ENCODE measurements at places on chromosomes 6 and 20.

GRCh38 chr6:64046746-64047208, 411.2 kb downstream of the PHF3 start:
- no peak for DNase-seq

DNA sequence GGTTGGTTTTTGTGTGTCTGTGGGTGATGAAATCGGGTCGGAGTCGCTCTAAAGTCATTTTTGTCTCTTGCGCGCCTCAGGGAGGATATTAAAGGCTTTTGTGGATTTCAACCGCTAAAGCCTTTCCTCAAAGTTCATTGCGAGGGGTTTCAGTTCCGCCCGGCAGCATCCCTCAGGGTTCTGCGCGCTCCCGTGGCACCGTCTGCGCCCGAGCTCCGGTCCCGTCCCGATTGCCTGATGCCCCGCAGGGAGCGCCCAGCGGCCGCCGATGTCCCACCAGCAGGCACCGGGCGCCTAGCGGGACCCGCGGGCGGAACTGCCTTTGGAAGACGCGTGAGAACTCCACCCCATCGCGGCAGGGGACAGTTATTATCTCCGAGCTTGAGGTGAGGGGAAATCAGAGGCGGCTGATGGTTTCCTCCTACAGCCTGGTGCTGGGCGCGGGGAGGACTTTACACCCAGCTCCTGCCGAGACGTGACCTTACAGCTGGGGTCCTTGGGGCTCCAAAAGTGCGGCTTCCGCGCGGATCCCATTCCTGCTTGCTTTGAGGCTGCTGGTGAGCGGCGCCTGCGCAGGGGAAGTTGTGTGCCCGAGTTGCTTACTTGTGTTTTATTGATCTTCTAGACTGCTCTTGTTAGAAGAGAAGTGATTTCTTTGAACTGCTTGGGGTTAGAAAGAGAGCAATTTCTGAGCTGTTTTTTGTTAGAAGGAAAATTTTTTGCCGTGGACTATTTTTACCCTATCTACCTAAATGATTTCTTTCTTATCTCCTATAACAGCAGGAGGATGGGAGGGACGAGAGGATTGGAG, 27.1 kb downstream of the ULBP1 start:
- DNase-seq = peak; percentile 18

DNA sequence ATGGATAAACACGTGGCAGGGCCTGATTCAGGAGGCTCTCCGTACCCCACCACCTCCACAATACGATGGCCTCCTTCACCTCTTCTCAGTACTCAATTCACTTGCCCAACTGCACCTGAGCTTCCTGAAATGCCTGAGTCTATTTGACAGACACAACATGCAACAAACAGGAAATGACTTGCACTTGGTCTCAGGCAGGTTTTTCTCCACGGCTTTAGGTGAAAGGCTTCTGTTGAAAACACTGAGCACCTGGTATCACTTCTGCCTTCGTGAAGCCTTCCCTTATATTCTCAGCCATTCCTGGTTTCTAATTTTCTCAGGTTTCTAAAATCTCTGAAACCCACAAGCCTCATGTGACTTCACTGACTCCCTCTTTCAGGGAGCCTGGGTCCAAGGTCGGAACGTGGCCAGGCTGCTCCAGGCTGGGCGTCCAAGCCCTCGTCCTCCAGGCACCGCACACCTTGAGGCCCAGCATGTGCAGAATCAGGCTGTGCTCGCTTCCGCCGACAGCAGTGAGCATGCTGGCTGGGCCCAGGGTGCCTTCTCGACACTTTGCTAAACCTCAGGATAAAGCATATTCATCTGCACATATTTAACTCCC, 34.7 kb downstream of the TAF4 start:
- no peak for DNase-seq

- no peak for DNase-seq
These were observed 53.6 kb upstream of the AGPAT4 start for GRCh38 chr6:161327360-161327953.

- DNase-seq = peak; percentile 75
These were observed 157.0 kb upstream of the CITED2 start for GRCh38 chr6:139531148-139532115.

DNA sequence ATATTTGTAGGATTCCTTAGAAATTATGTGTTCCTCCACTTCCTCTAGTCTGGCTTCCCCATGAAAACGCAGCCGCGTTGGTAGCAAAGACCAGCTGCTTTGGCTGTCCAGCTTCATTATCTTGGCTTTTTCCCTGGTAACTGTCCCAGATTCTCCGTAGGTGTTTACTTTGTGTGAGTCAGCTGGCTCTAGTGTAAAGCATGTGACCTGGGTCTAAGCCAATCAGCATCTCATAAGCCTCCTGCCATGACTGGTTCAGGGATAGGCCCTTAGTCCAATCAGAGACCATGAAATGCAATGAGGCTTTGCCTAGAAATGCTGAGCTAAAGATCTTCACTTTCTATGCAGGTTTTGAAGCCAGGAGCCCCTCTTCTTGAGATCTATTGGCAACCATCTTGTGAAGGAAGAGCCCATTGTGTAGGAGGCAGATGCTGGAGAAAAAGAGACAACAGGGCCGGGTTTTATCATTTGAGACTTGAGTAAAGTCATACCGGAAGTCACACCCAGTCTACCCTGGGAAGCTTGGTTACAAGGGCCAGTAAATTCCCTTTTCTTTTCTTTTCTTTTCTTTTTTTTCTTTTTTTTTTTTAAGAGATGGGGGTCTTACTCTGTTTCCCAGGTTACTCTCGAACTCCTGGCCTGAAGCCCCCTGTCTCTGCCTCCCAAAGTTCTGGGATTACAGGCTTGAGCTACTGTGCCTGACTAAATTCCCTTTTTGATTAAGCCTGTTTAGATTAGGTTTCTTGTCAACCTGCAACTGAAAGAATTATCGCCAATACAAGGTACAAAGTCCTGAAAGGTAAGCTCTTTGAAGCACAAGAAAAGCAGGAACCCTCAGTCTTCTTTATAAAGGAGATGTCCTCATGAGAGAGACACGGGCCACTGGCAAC, 256.5 kb upstream of the RREB1 start:
- peak; percentile 80 for DNase-seq

DNA sequence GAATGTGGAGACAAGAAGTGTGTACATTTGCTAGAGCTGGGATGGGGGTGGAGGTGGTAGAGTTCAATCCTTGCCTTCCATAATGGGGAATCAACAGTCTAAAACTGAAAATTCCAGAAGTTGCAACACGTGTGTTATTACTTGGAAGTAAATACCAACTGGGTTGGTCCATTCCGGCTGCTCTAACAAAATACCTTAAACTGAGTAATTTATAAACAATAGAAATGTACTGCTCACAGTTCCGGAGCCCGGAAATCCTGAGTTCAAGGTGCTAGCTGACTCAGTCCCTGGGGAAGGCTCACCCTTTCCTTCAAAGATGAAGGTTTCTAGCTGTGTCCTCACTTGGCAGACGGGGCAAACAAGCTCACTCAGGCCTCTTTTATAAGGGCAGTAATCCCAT, 59.0 kb downstream of the RIN2 start:
- DNase-seq = no peak

GRCh38 chr6:138334000-138334399, 43.7 kb upstream of the SMIM28 start:
- DNase-seq = no peak

DNA sequence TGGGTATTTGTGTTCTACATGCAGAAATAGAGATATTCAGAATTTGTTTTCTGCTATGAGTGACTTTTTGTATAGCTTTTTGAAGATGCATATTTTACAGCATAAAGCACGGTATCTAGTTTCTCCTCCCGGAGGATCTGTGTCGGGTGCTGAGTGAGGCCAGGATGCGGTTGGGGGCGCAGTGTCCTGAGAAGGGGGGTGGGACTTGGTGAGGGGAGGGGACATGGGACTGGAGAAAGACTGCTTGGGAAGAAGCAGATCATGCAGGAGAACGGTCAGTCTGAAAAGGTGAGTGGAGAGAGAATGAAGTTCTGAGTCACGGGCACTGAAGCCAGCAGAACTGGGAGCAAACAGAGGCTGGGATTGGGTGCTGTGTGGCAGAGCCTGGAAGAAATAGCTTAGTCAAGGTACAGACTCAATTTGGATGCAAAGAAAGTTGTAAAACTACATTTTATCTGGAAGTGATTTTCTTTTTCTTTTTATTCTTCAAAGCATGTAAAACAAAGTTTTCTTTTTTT, 44.0 kb downstream of the STX11 start:
- no peak for DNase-seq

Data from inflammatory macrophage treated with lipopolysaccharide for 4 hours (primary cell).